A549 treated with RU486 at 1 μM for 4 hours (cell line): ENCODE measurements at places on chromosomes 12 and 14. TPM values are rescaled to one million over a fixed set of nuclear protein-coding genes. Genes with fewer than 3 reads are reported as not detected.

Gene IFNG-AS1
- not detected in 5 replicates for total RNA-seq

Gene PFKM
- 24.4 to 28.3 TPM (median 27.2 TPM) in 5 replicates for total RNA-seq

Gene TTC8
- 37.7 to 51.9 TPM (median 45.8 TPM) in 5 replicates for total RNA-seq

Gene NKX2-1
- total RNA-seq = 0.07 TPM in 1 of 5 replicates, not detected in the others

Gene TEX52
- not detected in 5 replicates for total RNA-seq

Gene NRIP2
- not detected in 5 replicates for total RNA-seq
